ENCODE measurements at places on chromosomes 7 and 10.

GRCh38 chr7:125450749-125451148, 521.1 kb upstream of the POT1 start:
- no peak for DNase-seq

- no peak for DNase-seq
Observed at GRCh38 chr7:108596560-108596959, 26.9 kb downstream of the DNAJB9 start.

GRCh38 chr10:80144067-80144695, 11.7 kb downstream of the PLAC9 start:
- no peak for DNase-seq

DNA sequence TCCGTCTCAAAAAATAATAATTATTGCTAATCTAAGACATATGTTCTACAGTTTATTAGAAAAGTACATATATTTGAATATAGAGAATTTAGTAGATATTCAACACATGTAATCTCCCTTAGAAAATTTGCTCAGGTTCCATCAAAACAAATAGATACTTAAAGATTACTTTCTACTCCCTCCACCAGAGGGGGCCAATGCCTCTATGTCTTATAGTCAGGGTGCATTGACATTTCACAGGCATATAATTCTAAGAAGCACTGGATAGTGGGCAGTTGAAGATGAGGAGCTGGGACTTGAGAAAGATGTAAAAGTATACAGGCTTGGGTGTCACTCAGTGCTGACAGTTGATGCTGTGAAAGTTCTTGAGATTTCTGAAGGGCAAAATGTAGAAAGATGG, 301.6 kb upstream of the HPS1 start:
- no peak for DNase-seq

GRCh38 chr7:32221736-32222135, 151.5 kb upstream of the PDE1C start:
- no peak for DNase-seq

DNA sequence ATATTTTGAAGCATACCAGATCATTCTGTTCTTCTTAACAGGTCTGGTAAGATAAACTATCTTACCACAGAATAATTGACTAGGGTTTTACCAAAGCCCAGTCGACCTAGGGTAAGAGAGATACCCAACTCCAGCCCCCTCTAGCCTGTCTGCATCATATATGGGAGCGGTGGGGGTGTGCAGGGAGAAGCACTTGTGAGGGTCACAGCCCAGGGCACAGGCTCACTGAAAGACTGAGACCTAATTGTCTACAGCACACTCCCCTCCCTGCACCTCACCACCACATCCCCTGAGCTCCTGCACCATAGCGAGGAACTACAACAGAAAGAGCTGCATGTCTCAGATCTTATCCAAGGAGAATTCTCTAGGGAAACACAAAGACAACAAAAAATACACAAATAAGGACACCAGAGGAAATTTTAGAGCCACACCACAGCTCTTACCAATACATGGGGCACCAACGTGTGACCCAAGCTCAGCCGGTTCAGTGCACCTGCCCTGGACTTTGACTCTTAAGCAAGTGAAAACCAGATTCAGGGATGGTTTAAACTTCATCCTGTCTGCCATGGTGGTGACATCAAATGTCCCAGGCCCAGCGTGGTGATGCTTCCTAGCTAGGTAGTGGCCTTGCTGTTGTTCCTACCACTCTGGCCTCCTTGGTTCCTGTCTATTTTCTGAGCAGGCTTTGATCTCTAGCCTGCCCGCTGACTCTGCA, 150.8 kb downstream of the HERPUD2 start:
- no peak for DNase-seq

DNA sequence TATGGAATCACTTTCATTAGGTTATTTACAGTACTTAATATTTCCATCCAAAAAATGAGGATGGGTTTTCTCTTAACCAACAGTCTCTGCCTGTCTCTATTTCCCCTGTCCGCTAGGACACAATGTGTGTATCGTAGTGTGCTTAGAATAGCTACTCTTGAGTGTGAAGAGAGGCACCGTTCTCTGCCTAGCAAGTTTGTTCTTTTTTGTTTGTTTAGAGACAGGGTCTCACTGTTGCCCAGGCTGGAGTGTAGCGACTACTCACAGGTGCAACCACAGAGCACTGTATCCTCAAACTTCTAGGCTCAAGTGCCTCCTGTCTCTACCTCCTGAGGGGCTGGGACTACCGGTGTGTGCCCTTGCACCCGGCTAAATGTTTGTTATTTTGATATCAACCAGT, 121.9 kb downstream of the ANK3 start:
- no peak for DNase-seq

DNA sequence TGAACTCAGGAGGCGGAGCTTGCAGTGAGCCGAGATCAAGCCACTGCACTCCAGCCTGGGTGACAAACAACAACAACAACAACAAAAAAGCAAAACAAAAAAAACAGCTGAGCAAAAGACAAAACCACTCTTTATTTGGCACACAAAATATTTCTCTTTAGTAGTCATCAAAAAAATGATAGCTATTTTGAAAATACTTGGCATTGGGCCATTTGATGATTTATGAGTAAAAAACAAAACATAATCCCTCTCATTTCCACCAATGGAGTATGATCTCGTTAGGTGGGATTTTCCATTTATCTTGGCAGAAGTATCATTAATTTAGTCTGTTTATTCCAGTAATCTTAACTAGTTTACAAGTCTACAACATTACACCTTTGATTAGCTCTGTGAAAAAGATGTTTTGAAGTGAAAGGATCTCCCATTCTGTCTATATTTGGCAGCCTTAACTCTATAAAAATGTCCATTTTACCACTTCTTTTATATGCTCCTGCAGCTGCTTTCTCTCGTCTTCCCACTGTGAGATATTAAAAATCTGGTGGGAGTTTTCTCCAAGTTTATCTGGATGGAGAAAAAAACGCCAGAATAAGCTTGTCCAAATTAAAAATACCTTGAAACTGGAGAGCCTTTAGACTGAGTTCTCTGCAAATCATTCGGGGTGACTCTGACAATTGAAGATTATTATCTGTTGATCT, 58.8 kb upstream of the AGMO start:
- no peak for DNase-seq

- no peak for DNase-seq
Observed at GRCh38 chr7:73308074-73308664, 457 bp downstream of the NSUN5 start.

GRCh38 chr7:140640727-140641523, at the start of gene DENND2A:
DENND2A (minus strand) TSS chr7:140640813; CDS start chr7:140602397, 38,416 bp downstream.
- no peak for DNase-seq

GRCh38 chr7:1703441-1703840, 33.4 kb downstream of the ELFN1 start:
- no peak for DNase-seq

GRCh38 chr10:131802156-131802915, 98.5 kb upstream of the PPP2R2D start:
- DNase-seq = no peak

DNA sequence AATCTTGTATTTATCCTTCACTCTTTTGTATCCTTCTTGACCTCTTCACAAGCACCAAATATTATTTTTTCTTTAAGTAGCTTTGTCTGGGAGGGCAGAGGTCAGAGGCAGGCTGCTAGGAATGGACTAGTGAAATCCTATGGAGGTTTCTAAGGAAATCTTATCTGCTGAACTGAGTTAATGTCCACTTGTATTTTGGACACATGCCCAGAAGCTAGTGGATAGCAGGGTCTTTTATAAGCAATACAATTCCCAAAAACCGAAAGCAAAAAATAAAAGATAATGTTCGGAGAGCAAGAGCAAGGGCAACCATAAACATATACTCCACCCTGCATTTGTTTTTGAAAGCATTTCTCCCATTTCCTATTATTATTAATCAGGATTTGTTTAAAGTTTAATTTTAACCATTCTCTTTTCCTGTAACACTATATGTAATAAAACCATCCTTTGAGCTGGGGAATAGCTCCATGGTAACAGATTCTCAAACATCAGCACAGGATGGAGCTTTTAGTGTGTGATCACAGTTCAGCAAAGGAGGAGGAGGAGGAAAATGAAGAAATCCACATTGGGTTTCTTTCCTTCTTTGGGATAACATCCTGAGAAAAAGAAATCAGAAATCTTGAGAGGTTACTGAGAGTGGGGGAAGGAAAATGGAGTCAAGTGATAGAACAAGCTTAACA, 328.2 kb upstream of the LRRN3 start:
- DNase-seq = no peak

DNA sequence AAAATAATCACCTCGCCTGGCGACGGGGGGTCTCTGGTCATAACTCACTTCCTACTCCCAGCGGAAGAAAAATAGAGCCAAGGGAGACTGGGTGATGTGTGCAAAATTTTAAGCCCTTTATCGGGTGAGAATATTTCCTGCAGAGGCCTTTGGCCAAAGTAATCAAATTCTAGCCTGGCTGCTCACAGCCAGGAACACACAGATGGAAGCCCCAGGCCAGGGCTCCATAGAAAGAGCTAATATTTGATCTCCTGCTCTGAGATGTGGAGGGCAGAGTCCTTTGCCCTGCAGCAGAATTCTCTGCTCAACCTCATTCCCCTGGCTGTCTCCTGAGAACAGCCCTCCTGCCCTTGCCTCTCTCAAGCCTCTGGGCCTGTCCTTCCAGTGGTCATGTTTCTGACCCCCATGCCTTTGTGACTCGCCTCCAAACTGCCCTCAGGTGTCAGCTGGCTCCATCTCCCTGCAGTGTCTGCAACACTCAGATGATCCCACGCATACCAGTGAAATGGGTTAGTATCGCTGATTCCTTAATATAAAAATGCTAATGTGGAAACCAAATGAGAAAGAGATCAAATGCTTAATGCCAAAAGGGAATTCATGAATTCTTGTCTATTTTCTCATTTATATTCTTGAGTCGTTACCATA, 34.5 kb downstream of the FRMD4A start:
- DNase-seq = no peak

- no peak for DNase-seq
Observed at GRCh38 chr7:36149694-36150452, 3.2 kb upstream of the EEPD1 start.

- DNase-seq = no peak
Observed at GRCh38 chr7:137305901-137306621, 37.5 kb downstream of the PTN start.

GRCh38 chr7:47227762-47228177, 354.1 kb downstream of the TNS3 start:
- no peak for DNase-seq

DNA sequence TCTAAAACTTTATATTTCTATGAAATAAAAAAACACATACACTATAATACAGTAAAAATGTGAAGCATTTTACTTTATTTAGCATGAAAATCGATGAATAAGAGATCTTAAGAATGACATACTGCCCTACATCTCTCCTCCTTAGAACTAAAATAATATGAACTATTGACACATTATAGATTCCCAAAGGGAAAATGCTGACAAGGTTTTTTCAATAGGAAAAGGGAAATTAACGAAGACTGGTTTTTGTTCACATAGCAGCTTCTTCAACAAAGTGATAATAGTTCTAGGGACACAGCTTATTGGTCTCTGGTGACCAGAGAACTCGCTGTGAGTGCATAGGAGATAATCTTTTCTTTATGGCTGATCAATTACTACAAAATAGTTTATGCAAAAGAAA, 57.9 kb upstream of the FEZF1 start:
- no peak for DNase-seq

DNA sequence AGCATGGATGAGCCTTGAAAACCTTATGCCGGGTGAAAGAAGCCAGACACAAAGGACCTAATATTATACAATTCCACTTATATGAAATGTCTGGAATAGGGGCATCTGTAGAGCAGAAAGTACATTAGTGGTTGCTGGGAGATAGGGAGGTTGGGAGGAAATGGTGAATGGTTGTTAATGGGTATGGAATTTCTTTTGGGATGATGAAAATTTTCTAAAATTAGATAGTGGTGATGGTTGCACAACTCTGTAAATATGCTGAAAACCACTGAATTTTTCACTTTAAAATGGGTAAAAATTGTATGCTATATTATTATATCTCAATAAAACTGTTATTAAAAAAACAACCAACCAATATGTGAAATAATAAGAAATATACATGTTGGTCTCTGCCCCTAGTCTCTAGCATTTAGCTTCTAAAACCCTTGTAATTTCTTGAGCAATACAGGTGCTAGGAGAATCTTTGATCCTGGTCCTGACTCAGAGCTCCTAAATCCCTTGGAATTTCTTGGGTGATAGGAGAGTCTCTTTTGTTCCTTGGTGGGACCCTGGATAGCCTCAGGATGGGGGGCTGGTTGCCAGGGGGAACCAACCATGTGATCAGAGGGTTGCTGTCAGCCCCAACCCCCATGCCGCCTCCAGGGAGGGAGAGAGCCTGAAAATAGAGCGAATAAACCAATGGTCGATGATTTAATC, 64.0 kb downstream of the TACR2 start:
- DNase-seq = no peak

GRCh38 chr7:70799841-70800405, 332.0 kb upstream of the GALNT17 start:
- no peak for DNase-seq

DNA sequence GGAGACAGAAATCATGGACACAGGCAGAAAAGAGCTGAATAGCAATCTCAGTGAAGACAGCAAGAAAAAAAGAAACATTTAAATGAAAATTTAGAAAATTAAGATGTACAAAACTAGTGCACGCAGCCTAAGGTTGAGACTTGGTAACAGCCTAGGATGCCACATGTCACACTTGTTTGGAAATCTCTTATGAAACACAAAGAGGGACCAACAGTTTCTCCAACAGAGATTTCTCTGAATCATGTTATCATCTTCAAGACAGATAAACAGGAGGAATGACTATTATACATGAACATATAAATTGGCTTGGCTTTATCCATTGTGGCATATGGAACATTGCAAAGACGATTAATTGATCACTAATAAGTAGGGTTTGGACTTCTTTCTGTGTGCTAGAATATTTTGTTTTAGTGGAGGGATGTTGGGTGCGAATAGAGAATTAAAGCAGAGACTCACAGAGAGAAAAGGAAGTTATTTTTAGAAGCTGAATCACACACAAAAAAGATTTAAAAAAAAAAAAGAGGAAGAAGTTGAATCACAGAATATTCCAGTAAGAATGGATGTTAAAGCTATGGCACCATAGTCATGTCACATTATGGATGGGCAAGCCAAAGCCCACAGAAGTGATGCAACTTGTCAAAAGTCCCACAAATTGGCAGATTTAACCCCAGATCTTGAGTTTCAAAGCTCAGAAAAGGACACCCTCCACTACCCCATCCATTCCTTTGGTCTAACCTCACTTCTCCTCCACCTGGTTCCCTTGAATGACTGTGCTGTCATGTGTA, 91.6 kb downstream of the MYOF start:
- no peak for DNase-seq

- DNase-seq = no peak
Observed at GRCh38 chr7:79964463-79964862, 170.2 kb upstream of the GNAI1 start.

GRCh38 chr7:98733036-98733435, 116.0 kb downstream of the NPTX2 start:
- no peak for DNase-seq

DNA sequence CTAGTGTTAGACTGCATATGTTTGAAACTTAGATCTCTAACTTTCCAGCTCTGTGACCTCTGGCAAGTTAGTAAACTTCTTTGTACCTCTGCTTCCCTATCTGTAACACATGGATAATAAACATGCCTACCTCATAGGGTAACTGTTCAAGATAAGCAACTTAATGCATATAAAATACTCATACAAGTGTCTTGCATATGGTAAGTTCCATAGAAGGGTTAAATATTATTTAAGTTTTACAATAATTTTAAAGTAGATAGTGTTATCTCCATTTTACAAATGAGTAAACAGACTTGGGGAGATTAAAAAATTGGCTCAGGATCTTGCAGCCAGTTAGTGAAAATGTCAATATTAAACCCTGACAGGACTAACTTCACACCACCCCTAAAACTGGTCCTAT, 30.1 kb upstream of the CD36 start:
- DNase-seq = no peak
